ENCODE measurements at places on chromosomes 1 and 21.

DNA sequence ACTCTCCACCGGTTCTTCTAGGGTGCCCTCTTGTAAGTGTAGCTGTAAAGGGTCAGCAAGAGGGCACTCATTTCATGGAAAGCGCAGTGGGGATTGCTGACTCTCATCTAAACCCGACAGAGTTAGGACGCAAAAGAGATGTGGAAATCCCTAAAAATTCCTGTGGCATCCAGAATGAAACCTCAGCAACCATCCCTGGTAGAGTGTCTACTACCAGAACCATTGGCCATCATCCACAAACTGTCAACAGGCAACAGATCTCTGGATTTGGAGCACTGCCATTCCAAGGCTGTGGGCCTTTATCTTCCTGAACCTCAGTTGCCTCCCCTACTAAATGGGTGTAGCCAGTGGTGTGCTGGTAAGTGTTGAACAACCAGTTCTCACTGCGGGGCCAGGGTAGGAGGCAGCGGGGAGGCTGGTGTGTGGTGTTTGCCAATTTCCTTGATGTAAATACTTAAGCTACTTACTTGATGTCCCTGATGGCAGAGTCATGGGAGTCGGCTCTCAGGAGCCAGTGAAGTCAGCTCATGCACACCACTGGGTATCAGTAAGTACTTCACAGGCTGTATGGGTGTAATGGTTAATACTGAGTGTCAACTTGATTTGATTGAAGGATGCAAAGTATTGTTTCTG, 195.8 kb downstream of the KAZN start:
- no peak for DNase-seq
- no peaks in the 10 kb centered on the region for H3K4me1 ChIP-seq
- H3K27me3 ChIP-seq, result no peaks in the 10 kb centered on the region
- H3K27ac ChIP-seq, result no peak overlapping the region
- no peak overlapping the region for H3K4me3 ChIP-seq
- H3K36me3 ChIP-seq, result no peaks in the 10 kb centered on the region

- DNase-seq, result no peak
- H3K27ac ChIP-seq, result no peak overlapping the region
- H3K4me3 ChIP-seq, result no peak overlapping the region
- H3K36me3 ChIP-seq, result no peaks in the 10 kb centered on the region
- no peaks in the 10 kb centered on the region for H3K4me1 ChIP-seq
Measured at GRCh38 chr1:244817415-244817894, 18.0 kb upstream of the COX20 start.

- H3K27ac ChIP-seq, result no peak overlapping the region
- no peaks in the 10 kb centered on the region for H3K27me3 ChIP-seq
- DNase-seq, result no peak
- peaks cover 8% of the 10 kb centered on the region for H3K4me1 ChIP-seq
Measured at GRCh38 chr21:37710546-37711285, 205.5 kb downstream of the KCNJ6 start.

DNA sequence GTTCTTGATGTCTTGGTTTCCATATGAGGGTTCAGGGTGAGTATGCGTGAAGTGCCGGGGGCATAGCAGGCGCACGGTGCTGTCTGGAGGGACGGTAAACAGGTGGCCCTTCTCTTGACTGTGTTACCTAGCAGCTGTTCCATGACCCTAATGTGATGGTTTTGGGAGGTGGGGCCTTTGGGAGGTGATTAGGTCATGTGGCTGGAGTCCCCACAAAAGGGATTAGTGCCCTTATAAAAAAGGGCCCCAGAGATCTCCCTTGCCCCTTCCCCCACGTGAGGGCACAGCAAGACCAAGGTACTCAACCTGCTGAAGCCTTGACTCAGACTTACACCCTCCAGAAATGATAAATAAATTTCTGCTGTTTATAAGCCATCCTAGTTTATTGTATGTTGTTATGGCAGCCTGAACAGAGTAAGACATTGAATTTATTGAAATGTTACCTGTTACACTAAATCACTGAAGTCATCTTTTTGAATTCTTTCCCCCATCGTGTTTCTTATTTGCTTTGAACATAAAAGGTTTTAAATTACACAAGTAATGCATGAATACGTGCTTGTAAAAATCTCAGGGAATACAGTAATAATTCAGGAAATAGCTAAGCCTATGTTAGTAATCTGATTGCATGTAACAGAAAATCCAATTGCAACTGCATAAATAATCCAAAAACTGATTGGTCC, 15.6 kb downstream of the TRAPPC10 start:
- H3K4me3 ChIP-seq, result no peak overlapping the region
- no peak for DNase-seq
- H3K27ac ChIP-seq, result no peak overlapping the region
- peaks cover 29% of the 10 kb centered on the region for H3K4me1 ChIP-seq

GRCh38 chr1:7331926-7332535, 439.1 kb upstream of the VAMP3 start:
- DNase-seq, result no peak
- no peaks in the 10 kb centered on the region for H3K27me3 ChIP-seq
- no peaks in the 10 kb centered on the region for H3K4me1 ChIP-seq
- no peak overlapping the region for H3K27ac ChIP-seq
- no peaks in the 10 kb centered on the region for H3K36me3 ChIP-seq
- no peak overlapping the region for H3K4me3 ChIP-seq

DNA sequence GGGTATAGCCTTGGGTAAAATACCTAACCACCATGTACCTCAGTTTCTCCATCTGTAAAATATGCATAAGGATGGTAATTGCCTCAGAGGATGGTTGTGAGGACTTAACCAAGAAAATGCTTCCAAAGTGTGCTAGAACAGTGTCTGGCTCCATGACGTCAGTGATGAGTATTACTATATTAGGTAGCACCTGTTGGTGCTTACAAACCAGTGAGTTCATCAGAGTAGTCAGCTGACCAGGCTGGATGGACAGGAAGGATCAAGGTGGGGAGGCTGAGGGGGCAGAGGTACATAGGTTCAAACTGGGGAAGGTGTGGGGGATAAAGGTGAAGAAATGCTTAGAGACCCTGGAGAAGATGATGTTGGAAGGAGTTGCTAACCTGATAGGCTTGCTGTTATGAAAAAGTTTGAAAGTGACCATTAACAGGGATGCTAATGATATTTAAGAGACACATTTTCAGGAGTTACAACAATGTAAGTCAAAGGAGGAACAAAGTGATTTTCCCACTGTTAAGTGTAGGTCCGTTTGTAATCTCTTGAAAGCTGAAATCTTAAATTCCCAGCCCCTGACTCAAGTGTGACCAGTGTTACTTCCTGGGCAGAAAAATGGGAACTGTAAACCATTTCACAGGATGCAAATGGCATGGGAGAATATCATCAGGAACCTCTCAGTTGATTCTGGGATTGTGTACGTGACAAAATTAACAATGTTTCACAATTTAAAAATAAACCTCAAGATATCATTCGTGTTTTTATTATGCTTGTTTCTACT, 4.4 kb downstream of the NTPCR start:
- no peak overlapping the region for H3K27ac ChIP-seq
- peaks cover 4% of the 10 kb centered on the region for H3K36me3 ChIP-seq
- H3K27me3 ChIP-seq, result no peaks in the 10 kb centered on the region
- H3K4me1 ChIP-seq, result peaks cover 11% of the 10 kb centered on the region
- no peak overlapping the region for H3K4me3 ChIP-seq
- DNase-seq, result no peak

- no peak for DNase-seq
- peak within 1 kb of the TSS; percentile 33 for H3K4me3 ChIP-seq
- no peaks in the 10 kb centered on the region for H3K36me3 ChIP-seq
- no peaks in the 10 kb centered on the region for H3K4me1 ChIP-seq
Measured at GRCh38 chr1:158830904-158831507, at the start of gene MNDA. TSS of gene MNDA (plus strand) at chr1:158831351. CDS start at chr1:158842154, 10,803 bp downstream.

- H3K36me3 ChIP-seq, result no peaks in the 10 kb centered on the region
- H3K27ac ChIP-seq, result no peak overlapping the region
- H3K4me3 ChIP-seq, result no peak overlapping the region
Measured at GRCh38 chr1:244639561-244639960, 13.4 kb upstream of the DESI2 start.

Measured in upper lobe of left lung (tissue), 6 donors.